MM.1S (cell line): ENCODE measurements at places on chromosomes 3 and 15.
A peak's percentile ranks its signal among the peaks of the same experiment; 100 is the strongest.

- no peak for DNase-seq
Observed at GRCh38 chr3:61060411-61060861, 190.8 kb downstream of the FHIT start.

GRCh38 chr3:5317557-5317956 is 130.1 kb downstream of the EDEM1 start:
- DNase-seq: no peak

DNA sequence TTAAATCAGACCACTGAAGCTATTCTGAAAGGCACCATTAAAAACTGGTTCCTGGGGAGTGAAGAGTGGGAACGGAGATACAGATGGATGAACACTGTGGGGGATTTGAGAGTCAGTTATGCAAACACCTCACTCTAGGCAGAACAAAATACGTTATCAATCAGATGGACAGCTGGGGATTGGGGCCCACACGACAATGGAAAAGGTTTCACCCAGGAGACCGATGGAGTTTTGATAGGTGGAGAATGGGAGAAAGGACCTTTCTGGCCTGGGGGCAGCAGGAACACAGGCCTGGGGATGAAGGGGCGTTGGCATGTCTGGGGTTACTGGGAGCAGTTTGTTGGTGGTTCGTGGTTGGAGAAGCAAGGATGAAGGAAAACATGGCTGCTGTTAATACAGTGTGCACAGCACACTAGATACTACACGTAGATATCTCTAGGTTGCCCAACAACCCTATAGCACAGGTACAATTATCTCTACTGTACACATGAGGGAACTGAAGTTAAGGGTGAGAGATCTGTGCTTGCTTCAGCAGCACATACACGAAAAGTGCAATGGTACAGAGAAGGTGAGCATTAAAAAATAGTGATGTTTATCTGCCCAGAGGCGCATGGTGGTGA is 16.5 kb downstream of the ST6GAL1 start:
- DNase-seq: no peak

DNA sequence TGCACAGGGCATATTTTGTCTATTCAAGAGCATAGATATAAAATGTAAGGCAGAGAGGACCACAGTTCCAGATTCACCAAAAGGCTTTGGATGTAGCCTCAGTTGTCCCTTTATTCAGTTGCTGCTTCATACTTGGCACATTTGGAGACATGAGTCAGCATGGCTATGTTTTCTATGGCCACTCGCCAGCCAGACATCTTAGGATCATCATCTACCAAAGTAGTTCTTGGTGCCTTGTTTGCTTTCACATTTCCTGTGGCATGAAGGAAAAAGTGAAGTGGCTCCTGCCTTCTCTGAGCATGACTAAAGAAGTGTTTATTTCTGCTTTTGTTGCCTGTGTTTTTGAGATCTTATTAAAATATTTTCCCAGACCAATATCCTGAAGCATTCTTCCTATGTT is 7.2 kb downstream of the SUSD5 start:
- DNase-seq: no peak

- no peak for DNase-seq
Observed at GRCh38 chr3:132629928-132630327, 29.7 kb downstream of the ACAD11 start.

DNA sequence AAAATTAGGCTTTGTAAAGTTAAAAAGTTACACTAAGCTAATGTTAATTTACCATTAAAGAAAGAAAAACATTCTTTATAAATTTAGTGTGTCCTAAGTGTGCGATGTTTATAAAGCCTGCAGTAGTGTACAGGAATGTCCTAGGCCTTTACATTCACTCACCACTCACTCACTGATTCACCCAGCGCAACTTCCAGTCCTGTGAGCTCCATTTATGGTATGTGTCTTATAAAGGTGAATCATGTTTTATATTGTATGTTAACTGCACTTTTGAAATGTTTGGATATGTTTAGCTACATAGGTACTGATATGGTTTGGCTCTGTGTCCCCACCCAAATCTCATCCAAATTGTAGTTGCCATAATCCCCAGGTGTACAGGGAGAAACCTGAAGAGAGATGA is 549.7 kb upstream of the EPHA6 start:
- DNase-seq: no peak

- no peak for DNase-seq
Observed at GRCh38 chr15:99718421-99718820, 14.8 kb downstream of the LYSMD4 start.

- DNase-seq: no peak
Observed at GRCh38 chr3:87413814-87414213, 137.4 kb upstream of the POU1F1 start.

GRCh38 chr3:146019508-146019907 is 141.5 kb downstream of the PLOD2 start:
- no peak for DNase-seq

- DNase-seq: no peak
Observed at GRCh38 chr3:54818942-54819341, 108.9 kb downstream of the LRTM1 start.

DNA sequence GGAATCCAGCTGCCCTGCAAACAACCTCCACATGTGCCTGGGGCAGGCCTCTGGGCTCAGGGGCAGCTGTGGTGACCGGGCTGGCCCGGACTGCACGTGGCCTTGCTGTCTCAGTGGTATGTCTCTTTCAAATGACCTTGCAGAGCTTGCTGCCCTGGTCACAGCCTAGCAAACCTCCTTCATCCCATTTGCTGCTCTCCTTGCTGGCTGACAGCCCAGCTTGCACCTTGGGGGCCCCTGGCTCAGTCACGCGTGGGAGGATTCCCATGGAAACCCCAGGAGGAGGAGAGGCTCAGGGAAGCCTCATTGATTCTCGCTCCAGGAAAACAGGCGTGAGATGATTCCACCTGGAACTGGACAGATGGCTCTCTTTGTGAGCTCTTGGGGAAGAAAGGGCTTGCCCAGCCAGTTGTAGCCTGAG is 5.6 kb downstream of the SPSB4 start:
- no peak for DNase-seq

DNA sequence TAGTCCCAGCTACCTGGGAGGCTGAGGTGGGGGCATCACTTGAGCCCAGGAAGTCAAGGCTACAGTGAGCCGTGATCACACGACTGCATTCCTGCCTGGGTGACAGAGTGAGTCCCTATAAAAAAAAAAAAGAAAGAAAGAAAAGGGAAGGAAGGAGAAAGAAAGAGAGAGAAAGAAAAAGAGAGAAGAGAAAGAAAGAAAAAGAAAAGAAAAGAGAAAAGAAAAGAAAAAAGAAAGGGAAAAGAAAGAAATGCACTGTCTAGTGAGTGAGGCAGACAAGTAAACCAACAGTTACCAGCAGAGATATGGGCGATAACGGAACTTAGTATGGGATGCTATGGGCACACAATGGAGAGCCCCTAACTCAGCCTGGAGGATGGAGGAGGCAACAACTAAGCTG is 37.2 kb upstream of the TSEN2 start:
- DNase-seq: no peak

DNA sequence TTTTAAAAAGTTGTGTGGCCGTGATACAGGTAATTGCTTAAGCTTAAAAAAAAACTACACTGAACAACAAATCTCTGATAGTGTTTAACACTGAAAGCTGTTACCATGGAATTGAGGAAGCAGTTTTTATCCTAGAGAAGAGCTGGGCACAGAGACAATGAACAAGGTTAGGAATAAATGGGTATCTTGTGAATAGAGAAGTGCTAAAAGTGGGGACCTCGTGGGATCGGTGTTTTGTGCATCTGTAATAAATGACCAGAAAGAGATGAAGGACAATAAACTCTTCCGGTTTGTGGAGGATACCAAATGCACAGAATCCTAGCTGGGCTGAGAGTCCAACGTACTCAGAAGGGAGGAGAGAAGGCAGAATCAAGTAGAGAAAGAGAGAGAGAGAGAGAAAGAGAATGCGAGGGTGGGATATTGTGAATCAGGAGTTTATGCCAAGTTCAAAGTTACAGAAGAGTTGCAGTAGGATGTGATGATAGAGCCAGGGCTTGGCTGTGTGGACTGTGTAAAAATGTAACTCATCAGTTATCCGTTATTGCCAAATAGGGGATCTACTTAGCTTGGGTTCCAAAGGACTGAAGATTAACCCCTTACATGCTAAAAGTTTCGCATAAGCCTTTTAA is 148.9 kb downstream of the IL20RB start:
- DNase-seq: no peak

DNA sequence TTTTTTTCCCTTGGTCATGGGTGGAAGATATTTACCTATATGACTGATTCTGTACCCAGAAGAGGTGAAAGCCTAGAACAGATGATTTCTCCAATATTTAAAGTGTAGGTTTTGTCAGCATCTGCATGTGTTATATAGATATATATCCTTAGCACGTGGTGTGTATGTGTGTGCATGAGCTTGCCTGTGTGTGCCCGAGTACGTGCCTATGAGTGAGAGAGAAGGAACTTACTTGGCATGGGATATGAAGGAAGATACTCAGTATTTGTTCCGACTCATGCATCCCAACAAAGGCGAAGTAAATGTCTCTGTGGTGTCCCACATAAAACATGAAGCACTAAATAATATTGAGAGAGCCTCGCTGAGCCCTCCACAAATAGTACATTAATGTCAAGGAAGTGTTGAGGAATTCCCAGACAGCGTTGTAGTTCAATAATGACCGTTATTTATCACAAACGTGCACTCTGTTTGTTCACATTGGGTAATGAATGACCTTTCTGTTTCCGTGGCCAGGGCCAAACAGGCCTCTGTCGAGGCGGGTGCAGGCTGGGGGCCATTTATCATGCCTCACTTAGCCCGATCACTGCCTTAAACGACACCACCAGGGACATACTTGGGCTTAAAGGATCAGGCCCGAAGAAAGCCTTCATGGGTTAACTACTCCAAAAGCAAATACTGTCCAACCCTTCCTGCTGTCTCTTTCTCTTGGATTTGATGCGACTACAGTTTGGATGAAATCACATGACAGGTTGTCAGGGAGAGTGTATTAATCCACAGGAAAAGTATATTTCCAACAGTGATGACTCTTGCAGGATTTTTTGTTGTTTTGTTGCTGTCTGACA is 267.7 kb downstream of the PTPRG start:
- no peak for DNase-seq

- DNase-seq: no peak
Observed at GRCh38 chr15:87133704-87134103, 1054.0 kb downstream of the AGBL1 start.

- no peak for DNase-seq
Observed at GRCh38 chr3:132654190-132654589, 5.4 kb downstream of the ACAD11 start.

GRCh38 chr15:68432441-68433064 is 590 bp upstream of the ITGA11 start:
- DNase-seq: no peak

DNA sequence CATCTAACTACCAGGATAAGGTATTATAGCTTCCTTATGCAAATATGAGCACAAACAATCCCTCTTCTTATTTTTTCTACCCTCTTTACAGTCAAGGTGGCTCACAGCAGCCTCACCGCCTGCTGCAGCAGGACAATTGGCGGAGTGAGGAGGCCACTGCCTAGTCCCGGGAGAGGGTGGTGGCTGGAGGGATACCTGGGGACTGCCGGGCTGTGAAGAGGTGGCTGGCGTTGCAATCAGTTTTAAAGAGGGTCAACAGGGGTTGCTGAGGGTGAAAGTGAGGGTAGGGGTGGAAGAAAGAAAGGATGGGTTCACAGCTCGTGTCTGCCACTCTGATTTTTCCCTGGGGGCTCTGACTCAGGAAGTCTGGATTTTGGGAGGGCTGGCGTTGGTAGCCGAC is 105.1 kb upstream of the SLC6A6 start:
- DNase-seq: no peak

DNA sequence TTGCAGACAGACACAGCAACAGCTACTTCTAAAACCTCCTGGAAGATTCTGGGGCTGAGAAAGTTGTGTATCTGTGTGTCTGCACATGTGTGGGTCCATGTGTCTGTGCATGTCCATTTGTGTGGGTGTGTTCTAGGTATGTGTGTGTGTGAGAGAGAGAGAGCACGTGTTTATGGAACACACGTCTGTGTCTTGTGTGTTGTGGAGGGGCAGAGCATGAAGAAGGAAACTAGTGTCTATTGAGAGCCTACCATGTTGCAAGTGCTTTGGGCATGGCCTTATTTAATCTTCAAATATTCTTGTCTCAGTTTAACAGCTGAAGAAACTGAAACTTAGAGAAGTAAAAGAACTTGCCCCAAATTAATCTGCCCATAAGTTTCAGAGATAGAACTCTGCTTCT is 327.5 kb downstream of the UACA start:
- peak; percentile 79 for DNase-seq

DNA sequence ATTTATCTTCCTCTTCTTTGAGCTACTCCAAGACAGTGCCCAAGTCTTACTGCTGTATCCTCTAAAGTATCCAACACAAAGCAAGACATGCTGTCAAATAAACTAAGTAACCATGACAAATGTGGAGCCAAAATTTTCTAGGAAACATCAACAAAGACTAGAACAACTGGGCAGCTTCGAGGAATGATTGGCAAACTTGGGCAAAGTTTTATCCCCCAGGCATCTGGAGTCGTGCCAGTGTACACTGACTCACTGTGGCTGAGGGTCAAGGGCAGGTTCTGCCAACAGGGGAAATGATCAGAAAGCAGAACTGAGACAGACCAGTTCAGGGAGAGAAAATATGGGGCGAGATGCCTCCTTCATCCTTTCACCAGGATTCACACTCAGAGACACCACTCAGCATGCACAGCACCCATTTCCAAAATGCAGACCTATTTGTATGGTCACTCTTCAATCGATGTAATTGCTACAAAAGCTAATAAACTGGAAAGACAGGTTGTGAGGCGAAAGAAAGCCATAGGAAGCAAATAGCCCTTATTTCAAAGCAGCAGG is 65.8 kb downstream of the MB21D2 start:
- DNase-seq: no peak

GRCh38 chr3:170982733-170983132 is 43.8 kb downstream of the SLC2A2 start:
- DNase-seq: no peak

- DNase-seq: no peak
Observed at GRCh38 chr3:128679338-128679737, 28.7 kb upstream of the RPN1 start.

- no peak for DNase-seq
Observed at GRCh38 chr15:73717802-73718201, 33.6 kb downstream of the CD276 start.
